T-helper 9 cell (primary cell): ENCODE measurements at places on chromosomes 3 and 15.

DNA sequence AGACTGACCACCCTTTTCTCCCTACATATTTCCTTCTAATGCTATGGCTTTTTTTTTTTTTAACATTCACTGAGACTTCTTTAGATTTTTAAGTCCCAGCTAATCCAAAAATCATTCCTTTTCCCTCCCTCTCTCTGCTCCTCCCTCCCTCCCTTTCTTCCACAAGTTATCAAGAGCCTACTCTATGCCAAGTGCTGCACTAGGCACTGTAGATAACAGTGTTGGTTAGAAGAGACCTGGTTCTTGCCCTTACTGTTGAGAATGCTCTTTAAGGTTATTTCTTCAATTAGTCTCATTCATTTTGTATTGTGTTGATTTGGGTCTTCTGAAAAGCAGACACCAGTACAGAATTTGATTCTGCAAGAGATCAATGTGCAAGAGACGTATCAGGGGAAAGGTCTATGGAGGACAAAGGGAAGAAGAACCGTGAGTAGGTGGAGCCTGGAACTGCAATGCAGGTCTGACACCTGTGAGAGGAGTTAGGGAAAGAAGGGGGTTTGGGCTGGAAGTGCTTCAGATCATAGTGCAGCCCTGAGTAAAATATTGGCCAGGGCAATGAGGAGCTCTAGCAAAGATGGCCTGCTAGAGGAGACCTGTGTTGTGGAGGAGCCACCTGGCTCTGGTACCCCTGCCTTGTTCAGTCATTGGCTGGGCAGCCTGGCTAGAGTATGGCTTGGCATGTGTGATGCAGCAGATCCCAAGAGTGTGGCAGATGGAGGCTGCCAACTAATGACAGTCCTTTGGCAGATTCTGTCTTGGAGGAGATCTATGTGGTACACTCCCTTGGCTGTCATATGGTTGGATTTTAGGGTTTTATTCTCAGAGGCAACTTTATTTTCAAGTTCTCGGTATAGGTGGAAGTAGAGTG is 9.7 kb upstream of the PCOLCE2 start:
- DNase-seq: no peak

GRCh38 chr15:22231603-22232002 is 151.3 kb downstream of the OR4M2 start:
- DNase-seq: no peak

- no peak for DNase-seq
Observed at GRCh38 chr3:109683746-109684145, 346.4 kb upstream of the DPPA4 start.

DNA sequence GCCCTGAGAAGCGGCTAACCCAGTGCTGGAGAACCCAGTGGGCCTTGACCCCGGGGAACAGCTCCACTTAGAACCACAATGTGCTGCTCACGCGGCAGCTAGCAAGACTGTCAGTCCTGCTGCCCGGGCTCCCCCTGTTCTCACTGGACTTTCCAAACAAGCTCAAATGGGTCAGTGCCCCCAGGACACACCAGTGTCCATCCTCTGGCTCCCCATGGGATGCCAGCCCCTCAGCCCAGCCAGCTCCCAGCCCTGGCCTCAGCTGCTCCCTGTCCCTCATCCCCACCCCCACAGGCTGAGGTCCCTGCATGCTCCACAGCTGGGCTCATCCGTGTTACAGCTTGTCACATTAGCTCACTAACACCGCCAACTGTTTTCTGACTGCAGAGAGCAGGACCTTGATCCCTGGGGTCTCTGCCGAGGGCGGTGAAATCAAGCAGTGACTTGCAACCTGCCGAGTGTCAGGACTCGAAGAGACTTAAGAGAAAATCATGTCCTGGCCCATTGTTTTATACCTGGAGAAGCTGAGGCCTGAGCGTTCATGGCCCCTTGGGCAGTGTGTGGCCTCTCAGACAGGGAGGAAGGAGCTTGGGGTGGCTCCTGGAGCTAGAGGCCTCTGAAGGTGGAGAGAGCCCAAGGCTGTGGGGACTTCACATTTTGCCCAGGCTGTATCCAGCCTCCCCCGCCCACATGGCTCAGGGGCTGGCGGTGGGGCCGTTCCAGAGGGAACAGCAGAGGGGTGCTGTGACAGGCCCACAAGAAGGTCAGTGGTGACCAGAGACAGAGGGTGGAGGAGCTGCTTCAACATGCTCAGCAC is 157.5 kb downstream of the MEGF11 start:
- no peak for DNase-seq

DNA sequence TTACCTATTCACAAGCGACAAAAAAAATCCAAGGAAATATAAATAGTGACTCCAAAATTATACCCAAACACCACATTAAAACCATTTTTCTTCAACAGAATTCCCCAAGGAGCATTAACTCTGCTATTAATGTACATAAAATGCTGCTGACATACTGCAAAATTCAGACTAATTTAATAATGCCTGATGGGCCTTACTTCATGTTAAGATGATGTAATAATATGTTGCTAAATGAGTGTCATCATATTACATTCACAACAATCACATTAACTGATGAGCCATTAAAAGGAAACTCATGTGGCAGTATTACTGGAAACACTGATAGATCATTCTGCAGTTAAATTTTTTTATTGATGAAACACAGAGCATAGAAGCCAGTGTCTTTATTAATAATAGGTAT is 204.9 kb upstream of the CGNL1 start:
- no peak for DNase-seq
